ENCODE measurements at places on chromosomes 4 and X.

DNA sequence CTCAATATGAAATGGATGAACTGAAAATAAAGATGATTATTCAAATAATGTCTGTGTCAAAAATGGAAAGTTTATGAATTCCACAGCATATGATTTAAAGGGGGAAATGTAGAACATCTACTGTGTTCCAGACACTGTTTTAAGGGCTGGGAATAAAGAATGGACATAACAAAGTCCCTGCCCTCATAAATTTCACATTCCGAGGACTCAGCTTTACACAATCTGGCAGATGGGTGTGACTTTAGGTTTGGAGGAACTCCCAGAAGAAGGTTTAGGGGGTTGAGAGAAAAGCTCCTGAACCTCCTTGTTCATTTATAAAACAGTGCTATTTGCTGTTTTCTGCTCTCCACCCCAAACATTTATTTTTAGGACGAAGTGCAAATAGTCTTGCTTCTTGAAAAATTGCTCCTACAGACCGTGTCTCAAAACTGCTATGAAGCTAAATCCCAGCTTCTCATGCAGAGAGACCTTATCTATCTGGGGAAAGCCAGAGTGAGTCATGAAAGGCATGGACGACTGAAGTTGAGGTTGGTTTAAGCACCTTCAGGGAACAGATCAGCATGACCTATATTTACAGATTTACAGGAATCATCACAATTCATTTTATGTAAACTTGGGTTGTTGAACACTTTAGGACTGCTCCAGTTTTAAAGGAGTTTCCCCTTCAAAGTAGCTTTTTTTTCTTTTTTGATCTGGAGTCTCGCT is 184.3 kb downstream of the HS6ST2 start:
- DNase-seq, result no peak

DNA sequence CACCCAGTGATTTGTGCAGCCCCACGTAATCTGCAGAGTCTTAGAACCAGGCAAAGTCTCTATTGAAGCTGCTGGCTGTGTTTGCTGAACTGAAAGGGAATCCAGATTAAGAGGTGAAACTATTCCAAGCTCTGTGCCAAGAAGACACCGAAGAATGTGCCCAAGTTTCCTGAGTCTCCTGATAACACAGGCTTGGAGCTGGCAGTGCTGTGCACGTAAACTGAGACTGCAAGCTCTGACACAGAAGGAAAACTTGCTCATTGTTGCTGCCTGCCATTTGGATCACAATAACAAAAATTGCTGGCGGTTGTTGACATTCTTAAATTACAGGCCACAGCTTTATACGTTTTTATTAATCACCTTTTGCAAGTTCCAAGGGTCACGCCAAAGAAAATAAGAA is 60.2 kb upstream of the VCX3B start:
- DNase-seq, result no peak

DNA sequence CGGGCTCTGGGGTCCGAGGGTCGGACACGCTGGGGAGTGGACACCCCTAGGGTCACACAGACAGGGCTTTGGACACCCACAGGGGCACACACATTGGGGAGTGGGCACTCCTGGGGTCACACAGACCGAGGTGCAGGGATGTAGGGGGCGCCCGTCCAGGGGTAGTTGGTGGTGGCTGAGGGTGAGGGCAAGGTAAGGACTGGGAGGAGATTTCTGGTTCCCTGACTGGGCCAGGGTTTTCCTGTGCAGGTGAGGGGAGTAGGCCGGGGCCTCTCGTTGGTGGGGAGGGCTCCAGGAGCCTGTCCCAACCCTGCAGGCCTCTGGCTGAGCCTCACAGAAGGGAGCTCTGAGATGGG is 21.9 kb upstream of the WDR45 start:
- peak; percentile 22 for DNase-seq

DNA sequence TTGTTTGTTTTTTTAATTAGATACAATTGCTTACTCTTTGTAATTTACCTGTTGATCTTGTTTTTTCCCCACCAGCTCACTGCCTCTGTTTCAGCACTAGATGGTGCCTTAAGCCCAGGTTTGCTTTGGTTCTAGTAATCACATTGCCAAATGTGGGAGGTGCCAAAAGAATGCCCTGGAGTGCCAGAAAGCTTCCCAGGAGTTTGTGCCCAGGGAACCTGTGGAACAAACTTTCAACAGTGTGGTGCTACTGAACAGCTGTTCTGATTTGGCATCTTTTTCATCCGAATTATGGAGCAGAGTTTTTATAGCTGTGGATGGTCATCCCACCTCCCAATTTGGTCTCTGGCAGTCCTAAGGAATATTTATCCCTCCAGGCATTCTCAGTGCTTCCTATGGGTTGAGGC is 1000.7 kb downstream of the STIM2 start:
- DNase-seq, result peak; percentile 30

DNA sequence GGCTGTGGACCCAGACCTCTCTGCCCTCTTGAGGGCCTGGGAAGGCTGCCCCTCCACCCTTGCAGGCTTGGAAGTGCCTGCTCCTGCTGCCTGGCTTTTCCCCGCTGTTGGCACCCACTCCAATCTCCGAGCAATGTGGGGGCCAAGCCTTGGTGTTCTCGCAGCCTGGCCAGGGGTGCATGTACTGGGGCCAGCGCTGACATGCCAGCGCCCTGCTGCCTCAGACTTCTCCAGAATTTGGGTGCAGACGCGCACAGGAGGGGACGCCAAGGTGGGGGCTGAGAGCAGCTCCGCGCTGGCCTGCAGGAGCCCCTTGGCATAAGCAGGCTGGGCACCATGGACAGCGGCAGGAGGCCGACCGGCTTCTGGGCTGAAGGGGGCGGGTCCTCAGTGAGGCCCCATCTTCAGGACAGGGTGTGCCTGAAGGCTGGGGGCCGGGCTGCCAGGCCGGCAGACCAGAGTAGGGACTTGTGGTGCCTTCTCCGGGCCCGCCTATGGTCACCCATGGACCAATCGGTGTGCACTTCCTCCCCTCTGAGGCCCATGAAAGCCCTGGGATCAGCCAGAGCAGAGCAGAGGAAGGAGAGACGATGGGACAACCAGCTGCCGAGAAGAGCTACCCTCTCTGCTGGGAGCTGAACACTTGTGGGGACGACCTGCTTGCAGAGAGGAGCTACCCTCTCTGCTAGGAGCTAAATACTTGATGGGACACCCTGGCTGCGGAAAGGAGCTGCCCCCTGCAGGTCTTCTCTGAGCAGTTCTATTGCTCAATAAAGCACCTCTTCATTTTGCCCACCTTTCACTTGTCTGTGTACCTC is 118.3 kb downstream of the DNAAF6 start:
- DNase-seq, result no peak

DNA sequence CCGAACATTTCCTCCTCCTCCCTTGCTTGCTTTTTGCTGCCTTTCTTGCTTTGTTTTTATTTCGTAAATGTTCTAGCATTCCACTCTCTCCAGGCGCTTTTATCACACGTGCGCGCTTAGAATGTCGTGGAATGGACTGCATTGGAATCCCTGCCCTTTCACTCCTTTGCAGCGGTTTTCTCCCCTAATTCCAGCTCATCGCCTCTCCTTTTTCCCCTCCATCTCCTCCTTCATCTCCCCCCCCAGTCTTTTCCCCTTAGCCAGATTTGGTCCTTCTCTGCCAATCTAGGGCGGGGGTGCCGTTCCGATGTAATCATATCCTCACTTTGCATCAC is 579 bp downstream of the OGT start:
- DNase-seq, result no peak

DNA sequence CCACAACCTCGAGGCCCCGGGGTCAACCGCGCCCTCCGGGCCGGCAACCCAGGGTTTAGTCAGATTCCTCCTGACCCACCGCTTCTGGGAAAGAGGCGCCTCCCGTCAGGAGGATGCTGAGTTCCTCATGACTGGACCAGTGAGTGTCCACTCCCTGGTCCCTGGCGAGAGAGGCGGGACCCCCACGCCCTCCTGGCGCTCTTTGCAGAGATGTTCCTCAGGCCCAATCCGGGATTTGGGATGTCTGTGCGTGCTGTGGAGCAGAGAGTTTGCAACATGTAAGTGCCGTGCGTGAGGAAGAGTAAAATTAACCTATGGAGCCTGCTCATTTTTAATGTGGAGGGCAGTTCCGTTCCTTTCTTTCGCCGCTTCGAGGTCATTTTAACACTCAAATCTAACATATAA is 824 bp upstream of the UGDH start:
- DNase-seq, result no peak

- no peak for DNase-seq
These were observed 166.8 kb downstream of the STIM2 start for GRCh38 chr4:27027428-27027827.

- no peak for DNase-seq
These were observed 59.1 kb upstream of the MAML3 start for GRCh38 chr4:140213116-140213515.

DNA sequence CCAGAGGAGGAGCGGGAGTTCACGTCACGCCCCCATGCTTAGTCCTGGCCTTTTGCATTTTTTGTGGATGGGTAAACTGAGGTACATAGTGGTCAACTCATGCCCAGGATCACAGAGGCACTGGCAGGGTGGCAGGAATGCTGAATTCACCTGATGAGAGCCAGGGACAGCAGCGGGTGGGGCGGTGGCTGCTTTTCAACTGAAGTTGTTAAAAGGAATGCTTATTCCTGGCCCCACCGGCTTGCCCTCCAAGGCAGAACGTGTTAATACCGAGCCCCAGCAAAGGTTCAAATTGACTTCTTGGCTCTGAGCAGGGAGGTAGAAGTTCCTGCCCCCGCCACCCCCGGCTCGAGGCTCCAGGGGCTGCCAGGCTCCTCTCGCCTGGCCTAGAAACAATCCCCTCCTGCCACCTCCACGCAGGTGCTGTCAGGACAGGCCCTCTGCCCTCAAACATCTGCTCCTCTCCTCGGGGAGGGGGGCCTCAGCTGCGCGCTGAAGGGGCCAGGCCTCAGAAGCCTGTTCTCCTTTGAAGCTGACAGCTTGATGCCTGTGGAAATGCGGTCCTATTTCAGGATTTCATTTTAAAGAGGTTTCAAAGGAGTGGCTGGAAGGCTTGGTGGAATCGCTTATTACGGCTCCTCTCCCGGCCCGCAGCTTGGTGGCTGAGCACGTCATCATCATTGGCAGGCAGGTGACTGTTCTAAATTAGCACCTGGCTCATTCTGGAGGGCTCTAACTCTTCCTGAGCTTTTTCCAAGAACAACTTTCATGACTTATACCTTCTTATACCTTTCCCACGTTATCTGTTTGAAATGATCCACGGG is 93.0 kb downstream of the PHKA2 start:
- DNase-seq, result no peak

- DNase-seq, result no peak
These were observed 106.8 kb downstream of the STK32B start for GRCh38 chr4:5157791-5158770.

GRCh38 chr4:189090174-189090814 is 850.4 kb upstream of the FRG1 start:
- DNase-seq, result peak; percentile 81

GRCh38 chrX:135543924-135544323 is 23.5 kb downstream of the INTS6L start:
- no peak for DNase-seq

DNA sequence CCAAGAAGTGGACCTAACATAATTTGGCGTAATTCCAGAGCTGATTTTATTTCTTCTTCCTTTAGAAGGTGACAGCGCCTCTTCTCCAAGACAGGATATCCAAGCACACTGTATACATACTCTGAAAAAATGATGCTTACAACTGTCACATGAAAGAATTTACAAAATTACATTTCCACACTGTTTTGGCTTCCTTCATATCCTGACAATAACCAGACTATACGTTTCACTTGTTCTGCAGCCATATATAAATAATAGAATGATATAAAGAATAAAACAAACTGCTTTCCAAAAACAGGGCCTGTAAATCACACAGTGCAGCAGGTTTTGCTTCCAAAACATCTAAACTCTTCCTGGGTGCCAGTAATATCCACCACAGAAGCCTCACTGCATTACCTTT is 141.6 kb downstream of the FBXO8 start:
- DNase-seq, result no peak

- no peak for DNase-seq
These were observed 78.8 kb downstream of the TMEM164 start for GRCh38 chrX:110081740-110082139.

- no peak for DNase-seq
These were observed 10.5 kb upstream of the TLR3 start for GRCh38 chr4:186058253-186058979.

GRCh38 chr4:116438417-116438816 is 647.0 kb downstream of the TRAM1L1 start:
- no peak for DNase-seq

- no peak for DNase-seq
These were observed 182.4 kb upstream of the MBNL3 start for GRCh38 chrX:132671229-132671641.

GRCh38 chr4:37438564-37439279 is 194.2 kb downstream of the NWD2 start:
- no peak for DNase-seq

All from Kasumi-1 (cell line).